ENCODE measurements at places on chromosomes 3 and 15.

DNA sequence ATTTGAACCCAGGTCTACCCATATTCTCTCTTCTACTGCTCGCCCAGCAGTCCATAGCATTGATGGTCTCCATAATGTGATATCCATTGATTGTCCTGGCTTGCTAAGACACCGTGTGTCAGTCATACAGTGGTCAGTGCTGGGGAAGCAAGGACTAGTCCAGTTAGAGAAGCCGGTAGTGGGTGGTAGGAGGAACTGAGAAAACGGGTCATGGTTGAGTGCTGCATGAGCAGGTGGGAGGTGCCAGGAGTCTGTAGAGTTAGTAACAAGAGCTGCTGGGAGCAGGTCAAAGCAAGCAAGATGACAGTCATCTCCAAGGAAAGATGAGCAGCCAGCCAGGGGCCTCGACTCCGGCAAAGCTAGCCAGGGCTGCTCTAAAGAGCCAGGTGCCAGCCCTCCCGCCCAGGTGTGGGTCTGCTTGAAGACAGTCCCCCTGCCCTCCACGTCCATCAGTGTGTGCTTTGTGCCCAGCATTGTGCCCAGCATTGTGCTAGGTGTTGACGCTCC, 29.5 kb upstream of the USP3 start:
- DNase-seq = no peak

DNA sequence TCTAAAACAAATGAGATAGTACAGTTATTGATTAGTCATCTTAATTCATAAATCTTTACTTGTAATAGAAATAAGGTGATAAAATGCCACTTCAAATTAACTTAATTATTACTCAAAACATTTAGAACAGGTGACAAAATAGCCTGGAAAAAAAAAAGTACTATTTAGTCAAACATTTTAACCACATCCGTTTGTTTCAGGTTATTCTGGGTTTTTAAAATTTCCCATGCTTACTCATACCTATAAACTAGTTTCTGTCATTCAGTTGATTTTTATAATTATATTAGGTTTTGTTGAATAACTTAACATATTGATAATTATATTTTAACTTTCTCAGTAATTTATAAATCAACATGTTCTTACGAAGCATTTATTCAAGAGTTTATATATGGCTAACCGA, 483.0 kb downstream of the ROBO1 start:
- DNase-seq = no peak

DNA sequence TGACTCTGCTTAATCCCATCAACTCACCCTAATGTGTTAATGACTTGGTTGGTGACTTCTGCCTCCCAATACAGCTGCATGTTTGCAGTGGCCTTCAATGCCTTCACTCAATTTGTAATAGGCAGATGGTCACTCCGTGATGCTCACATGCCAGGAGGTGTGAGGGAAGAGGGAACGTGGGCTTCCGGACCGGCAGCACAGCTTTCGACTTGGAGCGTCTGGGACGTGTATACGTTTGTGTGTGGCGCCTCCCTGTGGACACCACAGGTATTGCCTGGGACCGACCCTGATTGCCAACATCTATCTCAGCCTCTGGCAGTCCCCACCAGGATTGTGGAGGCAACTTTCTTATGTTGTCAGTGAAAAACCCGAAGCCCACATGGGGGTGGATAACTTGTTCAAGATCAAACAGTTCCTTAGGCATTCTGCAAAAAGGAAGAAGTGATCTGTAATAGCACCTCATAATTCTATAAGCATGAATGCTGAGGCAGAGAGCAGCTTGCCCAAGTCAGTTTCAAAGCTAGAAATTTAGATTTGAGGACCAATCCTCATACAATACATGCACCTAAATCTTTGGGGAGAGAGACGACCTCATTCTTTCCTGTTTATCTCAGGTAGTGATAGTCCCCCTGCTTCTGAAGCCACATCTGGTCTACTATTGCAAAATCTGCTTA, 16.9 kb downstream of the MRPL46 start:
- DNase-seq = peak; percentile 41

GRCh38 chr3:95750097-95750496, 1064.3 kb upstream of the EPHA6 start:
- no peak for DNase-seq

DNA sequence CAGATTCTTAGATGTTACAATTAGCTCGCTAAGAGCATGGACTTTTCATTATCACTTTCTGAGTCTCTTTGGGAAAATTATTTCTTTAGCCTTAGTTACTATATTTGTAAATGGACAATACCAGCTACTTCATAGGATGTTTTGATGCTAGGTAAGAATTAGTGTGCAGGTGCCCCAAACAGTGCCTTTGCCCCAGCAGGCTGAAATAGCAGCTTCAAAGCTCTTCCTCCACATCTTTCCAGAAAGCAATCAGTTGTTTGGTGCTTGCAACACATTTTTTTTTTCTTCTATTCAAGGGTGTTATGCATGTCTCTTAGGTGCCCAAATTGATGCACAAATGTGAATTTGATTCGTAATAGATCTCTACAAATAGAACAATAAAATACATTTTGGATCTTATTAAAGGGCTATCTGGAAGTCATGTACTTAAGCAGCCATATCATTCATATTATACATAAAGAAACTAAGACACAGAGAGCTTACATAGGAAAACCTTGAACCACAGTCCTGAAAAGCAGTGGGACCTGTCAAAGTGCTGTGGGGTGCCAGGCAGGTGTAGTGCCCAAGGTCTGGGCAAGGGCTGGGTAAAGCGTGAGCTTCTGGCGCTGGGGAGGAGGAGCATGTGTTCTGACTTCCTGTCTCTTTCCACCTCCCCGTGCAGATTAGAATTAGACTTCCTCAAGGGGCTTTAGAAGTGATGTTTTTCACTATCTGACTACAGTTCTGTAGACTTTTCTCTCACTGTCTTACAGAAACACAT, 62.9 kb downstream of the FNDC3B start:
- DNase-seq = no peak
